ENCODE measurements at places on chromosomes 13 and 19. TPM values are rescaled to one million over a fixed set of nuclear protein-coding genes. Genes with fewer than 3 reads are reported as not detected.

The KCTD12 gene
- 13.2 TPM for total RNA-seq

The SIGLECL1 gene
- total RNA-seq, result not detected

The ZNF558 gene
- 26.0 TPM for total RNA-seq

The KLK8 gene
- not detected for total RNA-seq

The MRPL34 gene
- 92.0 TPM for total RNA-seq

The SPATA13 gene
- 44.9 TPM for total RNA-seq

The KIR2DL3 gene
- total RNA-seq, result not detected

The FUT2 gene
- not detected for total RNA-seq

The SERPINE3 gene
- not detected for total RNA-seq
